ENCODE measurements at places on chromosomes 3 and 15.

- no peak for DNase-seq
Measured at GRCh38 chr15:34810443-34811129, 15.2 kb upstream of the ACTC1 start.

DNA sequence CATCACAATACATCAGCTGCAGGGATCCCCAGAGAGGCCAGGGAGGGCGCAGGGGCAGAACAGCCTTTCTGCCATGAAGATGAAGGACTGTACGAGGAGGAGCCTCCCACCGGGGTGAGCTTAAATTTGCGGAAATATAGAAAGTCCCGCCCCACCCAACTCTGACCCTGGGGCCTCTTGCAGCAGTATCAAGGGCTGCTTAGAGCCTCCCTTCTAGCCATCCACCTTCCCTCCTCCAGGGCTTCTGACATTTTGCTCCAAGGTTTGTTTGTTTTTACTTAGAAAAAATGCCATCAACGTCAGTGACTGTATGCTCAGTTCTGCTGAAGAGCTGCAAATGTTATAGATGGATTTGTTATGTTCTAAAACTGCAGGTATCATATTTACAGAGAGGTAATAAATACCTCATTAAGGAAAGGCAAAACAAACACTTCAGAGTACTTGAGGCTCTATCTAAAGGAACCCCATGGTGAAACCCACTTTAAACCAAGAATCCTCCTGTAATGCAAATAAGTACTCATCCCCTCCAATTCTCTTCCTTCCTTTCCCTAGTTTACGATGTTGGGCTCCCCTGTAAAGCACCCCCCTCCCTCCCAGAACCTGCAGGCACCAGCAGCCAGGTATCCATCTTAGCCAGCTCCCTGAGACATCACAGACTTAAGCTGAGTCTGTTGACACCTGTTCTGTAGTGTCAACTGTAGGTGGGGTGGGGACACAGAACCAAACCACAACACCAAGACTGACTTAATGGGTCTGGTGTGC lies 30.5 kb downstream of the RFTN1 start:
- DNase-seq, result peak; percentile 33

- no peak for DNase-seq
Measured at GRCh38 chr3:32257641-32258438, 19.4 kb downstream of the CMTM8 start.

DNA sequence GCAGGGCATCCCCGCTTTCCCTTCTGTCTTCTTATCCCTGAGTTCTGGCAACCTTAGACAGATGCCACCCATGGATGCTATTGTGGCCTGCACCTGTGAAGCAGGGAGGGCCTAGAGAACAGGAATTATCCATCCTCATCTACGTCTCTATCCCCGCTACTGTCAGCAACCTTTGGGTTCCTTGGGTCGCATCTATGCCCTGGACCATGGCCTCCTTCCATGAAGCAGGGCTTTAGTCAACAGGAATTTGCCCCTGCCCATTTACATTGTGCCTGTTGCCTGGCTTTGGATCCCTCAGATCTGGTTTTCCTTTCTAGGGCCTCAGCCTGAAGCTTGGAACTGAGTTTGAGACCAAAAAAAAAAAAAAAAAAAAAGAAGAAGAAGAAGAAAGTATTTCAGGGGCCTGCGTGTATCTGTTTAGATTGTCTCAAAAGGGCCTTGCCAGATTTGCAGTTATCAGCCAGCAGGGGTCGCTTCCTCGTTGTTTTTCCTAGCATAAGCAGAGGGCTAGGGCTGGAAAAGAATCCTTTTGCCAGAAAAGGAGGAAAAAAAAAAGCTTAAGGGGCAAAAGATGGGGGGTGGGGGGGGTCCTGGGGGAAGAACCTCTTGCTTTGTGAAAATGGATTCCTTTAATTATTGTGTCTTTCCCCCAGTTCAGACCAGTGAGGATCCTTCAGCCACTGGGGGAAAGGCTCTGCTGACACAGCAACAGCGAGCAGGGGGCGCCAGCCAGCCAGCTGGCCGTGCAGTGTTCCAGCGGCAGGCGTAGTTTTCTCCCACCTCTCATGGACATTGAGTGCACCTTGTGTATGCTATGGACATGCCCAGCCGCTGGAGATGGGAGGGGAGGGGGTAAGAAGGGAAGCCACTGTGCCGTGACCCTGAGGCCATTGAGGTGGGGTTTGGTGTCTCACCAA lies 65.7 kb upstream of the ALDH1L1 start:
- DNase-seq, result no peak

DNA sequence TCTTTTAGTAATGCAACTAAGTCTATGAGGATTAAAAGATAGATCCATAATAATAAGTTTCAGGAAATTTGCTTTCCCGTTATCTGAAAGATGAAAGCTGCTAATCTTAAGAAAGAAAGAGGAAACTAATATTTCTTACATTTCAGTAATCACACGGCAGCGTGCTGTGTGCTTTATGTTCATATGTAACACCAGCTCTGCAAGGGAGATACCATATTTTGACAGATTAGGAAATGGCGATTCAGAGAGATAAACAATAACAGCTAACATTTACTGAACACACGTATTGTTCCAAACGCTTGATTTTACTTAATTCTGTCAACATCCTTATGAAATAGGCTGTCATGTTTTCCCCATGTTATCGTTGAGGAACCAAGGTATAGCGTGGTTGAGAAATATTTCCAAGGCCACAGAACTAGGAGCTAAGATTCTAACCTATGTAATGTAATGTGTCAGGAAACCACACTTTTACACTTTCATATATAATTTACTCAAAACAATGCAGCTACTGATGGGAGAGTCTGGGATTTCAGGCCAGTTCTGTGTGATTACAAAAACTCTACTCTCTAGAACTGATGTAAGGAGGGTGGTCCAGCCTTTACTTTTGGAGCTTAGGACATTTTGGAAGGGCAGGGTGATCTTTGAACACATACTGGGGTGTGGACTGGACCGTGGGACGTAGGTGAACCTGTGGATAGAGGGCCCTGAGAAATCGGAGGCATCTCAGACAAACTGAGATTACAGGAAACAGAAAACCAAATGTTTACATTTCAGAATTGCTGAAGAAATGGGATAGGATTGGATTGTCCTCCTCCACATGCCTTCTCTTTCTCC lies 100.6 kb downstream of the IL1RAP start:
- no peak for DNase-seq

DNA sequence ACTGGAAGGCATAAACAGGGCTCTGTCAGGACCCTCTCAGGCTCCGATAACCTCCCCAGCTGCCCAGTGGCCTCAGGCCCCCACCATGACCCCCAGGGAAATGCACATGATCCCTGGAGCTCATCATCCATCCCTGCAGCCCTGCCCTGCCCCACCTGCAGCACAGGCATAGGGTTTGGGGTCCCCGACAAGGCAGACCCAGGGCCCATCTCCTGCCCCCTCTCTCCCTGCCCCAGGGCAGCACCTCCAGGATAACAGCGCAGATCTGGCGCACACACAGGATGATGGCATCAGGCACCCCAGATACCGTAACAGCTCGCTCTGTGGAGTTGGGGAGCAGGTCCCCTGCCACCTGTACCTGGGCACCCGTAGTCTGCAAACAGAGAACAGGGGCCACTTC lies 4.5 kb downstream of the GPR62 start:
- no peak for DNase-seq

- no peak for DNase-seq
Measured at GRCh38 chr3:106063909-106064308, 195.1 kb upstream of the CBLB start.

- DNase-seq, result peak; percentile 28
Measured at GRCh38 chr3:14203521-14204079, 25.0 kb downstream of the LSM3 start.

DNA sequence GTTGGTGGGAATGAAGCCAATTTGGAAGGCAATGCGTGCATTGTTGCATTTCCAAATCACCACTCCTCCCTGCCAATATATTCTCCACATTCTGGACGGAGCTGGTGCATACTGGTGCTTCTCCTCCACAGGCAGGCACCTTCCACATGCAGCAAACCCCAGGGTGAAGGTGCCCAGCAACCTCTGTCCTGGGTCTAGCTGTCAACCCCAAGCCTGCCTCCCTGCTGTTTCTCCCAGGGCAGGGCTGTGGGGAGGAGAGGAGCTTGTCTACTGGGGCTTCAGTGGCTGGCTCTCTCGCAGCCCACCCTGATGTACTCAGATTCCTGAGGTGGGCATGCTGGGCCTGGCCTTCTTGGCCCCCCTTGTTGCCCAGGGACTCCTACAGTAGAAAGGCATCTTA lies 20.1 kb downstream of the GASK1A start:
- DNase-seq, result no peak

DNA sequence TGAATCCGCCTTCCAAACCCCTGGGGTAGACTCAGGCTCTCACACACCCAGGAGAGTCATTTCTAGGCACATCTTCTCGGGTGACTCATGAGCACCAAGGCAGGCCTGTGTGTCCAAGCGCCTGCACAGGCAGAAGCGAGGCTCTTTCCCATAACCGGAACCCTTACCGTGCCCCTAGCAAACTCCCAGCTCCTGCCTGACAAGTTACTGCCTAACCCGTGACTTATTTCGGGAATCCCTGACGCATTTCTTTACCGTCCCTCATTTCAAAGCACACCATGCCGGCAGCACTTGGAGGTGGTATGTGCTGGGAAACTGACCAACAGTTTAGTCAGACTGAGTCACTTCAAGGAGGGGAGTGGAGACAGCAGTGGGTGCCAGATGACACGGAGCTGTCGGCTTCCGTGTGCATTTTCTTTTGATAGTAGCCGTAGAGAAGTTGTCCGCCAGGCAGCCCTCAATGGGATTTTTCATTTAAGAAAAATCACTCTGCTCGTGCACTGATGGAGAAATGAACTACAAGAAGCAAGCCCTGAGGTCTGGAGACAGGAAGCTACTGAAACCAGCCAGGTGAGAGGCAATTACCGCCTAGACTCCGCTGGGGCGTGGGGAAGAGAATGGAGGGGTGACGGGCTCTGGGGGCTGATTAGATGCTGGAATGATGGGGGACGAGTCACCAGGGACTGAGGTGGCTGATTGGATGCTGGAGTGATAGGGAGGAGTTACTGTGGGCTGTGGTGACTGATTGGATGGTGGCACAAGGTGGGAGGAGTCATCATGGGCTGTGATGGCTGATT lies 17.3 kb upstream of the HRH1 start:
- no peak for DNase-seq

DNA sequence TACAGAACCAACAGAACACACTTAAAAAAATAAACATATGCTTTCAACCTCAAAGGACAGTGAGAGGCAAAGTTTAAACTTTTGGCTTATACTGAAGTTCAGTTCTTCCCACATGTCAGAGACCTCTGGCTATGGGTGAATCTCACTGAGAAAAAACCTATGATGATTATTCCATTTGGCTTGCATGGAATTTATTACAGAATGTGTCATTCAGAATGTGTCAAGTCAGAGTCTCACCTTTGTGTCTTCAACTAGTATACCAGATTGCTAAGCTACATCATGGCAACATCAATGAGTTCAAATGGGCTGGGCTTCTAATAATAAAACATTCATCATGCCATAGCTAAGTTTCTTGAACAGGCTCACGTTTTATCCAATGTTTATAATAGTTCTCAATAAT lies 987.0 kb downstream of the NTRK3 start:
- no peak for DNase-seq

GRCh38 chr3:82165266-82165665 lies 403.8 kb upstream of the GBE1 start:
- no peak for DNase-seq

GRCh38 chr3:109396806-109397205 lies 59.5 kb upstream of the DPPA4 start:
- DNase-seq, result no peak

- no peak for DNase-seq
Measured at GRCh38 chr3:148930752-148931151, 60.6 kb upstream of the GYG1 start.

GRCh38 chr3:134197681-134198261 lies 52.9 kb downstream of the RYK start:
- no peak for DNase-seq

DNA sequence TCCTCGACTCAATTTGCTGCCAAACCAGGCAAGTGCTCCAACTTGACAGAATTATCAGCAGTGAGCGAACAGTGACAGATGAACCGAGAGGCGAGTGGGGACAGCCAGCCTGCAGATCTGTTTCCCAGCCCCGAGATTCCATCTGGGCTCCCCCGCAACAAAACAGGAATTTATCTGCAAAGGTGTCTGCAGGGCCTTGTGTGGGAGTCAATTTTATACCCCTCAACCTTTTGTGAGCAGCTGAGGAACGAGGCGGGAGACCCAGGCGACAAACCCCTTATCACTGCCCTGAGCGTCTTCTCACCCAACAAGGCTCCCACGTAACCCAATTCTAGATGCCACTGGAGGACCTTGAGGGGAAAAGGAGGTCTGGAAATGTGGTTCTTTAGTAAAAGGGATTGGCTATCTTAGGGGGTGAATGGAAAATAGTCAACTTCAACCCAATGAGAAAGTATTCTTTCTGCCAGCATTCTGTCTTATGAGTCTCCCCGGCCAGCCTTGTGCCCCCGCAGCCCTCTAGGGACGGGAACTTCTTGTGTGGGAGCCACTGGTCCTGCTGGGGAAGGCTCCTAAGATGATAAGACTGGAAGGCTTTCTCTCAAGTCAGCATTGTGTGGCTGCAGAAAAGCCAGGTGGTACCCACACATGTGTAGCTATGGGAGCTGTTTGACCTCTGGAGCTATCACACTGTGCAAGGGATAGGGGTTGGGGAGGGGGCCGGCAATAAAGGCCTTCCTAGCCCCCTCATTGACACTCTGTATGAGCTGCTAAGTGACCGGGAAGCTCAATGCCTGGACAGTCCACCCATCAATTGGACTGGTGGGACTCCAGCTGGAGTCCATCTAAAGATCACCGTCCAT lies 527.9 kb downstream of the SHQ1 start:
- no peak for DNase-seq

GRCh38 chr3:70476174-70476573 lies 163.7 kb upstream of the MDFIC2 start:
- DNase-seq, result no peak

DNA sequence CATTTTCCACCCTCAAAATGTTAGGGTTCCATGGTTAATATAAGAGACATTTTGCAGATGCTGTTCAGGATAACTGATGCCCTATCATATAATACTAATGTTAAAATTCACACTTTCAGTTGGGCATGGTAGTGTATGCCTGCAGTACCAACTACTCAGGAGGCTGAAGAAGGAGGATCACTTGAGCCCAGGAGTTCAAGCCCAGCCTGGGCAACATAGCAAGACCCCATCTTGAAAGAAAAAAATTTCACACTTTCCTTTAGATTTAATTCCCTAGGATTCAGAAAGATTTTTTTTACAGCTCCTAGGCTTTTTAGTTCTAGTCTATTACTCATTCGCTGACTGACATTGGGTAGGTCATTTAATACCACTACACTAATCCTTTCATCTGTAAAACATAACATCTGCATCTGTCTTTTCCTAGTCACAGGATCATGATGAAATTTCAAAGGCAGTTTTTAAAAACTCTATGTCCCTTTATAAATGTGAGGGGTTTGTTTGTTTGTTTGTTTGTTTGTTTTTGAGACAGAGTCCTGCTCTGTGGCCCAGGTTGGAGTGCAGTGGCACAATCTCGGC lies 103.7 kb downstream of the MYO5A start:
- DNase-seq, result no peak

- DNase-seq, result no peak
Measured at GRCh38 chr3:78260388-78260787, 1220.5 kb downstream of the ROBO2 start.

DNA sequence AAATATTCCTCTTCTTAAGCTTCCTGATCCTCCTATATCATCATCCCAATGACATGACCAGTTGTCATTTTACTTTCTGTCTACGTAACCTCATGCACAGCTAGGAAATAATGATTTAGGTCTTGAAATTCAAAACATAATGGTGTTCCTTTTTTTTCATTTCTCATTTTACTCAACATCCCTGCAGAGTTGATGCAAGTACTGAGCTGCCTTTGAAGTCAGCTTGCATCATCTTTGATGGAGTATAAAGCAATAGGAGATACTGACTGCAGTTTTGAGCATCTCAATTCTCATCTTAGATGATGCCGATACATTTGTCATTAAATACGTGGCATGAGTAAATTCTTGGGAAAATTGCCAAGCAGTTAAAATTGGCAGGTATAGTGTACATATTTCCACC lies 346.1 kb downstream of the ZIC1 start:
- DNase-seq, result no peak

All from activated T-cell treated with anti-CD3 and anti-CD28 coated beads, Interleukin-2, amount 50 U/mL, for 1 hour (primary cell).